GM03348 (cell line): ENCODE measurements at places on chromosomes 1 and 21.
A peak's percentile ranks its signal among the peaks of the same experiment; 100 is the strongest.

DNA sequence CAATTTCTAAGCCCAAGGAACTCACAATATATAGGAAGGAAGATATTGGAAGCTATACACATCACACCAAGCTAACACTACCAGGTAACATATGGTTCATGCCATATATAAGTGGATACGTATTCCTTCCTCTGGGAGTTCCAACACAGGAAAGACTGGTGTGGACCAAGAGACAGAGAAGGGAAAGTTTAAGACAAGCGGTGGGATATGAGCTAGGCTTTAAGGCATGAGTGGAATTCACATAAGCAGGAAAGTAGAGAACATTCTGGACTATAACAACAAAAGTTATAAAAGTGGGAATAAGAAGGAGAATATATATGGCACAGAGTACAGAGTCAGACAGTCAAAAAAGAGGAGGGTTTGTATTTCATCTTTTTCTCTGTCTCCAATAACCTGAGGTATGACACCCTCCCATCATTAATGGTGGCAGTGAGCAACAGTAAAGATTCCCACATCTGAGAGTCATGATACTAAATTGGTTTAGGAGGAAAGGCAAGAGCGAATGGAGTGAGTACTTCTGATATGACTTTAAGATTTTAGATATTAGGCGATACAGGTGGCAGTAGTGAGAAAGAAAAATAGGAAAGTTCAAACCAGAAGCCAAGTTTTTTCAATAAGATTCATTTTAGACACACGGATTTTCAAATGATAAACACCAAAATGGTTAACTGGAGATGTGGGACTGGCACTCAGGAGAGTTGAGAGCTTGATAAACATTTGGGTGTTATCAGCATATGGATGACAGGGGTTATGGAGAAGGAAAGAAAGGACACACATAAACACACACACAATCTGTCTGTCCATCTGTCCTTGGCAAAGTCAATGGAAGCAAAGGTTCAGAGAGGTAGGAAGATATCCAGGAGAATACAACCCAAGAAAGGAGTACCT, 87.4 kb upstream of the TTC39A start:
- peak; percentile 9 for DNase-seq

DNA sequence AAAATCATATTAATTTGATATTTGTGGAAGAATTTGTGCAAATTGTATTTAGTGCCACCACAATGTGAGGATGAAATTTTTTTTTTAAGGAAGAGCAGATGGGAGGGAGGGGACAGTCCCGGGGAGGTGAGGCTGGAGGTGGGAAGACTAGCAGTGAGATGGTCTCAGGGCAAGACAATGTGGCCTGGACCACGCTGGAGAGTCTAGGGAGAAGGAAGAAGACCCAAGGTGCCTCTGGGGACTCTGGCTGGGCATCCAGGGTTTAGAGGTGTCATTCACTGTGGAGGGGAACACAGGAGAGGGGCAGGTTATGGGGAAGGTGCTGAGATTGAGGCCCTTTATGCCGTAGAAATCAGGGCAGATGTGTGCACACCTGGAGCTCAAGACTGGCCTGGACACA, 10.3 kb upstream of the THEMIS2 start:
- DNase-seq = no peak

GRCh38 chr21:39326607-39327307, 13.3 kb upstream of the BRWD1 start:
- no peak for DNase-seq

DNA sequence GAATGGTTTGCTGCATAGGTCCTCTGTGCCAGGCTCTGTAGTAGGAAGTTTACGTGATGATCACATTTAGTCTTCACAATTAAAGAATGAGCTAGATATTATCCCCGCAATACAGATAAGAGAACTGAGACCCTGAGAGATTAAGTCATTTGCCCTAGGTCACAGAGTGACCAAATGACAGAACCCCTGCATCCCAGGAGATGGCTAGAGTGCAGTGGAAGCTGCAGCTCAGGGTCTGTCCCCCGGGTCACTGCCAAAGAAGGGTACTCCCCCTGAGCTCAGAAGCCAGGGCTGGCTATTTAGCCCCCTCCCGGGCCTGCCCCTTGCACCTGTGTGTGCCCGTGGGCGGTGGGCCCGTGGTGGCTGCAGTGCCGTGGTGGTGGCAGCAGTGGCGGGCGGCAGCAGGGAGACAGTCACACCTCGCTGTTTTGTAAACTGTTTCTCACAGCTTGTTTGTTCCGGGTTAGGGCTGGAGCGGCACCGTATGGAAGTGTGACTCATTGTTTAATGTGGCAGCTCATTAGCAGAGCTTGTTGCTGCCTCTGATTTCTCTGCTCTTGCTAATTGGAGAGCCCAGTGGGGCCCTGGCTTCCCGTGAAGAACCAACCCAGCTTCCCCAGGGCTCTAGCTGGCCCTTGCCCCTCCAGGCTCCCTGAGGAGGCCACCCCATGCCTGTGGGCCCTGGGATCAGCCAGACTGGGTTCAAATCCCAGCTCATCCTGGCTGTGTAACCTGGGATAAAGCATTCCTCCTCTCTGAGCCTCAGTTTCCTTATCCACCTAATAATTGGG, 19.3 kb upstream of the FOXO6 start:
- peak; percentile 30 for DNase-seq

DNA sequence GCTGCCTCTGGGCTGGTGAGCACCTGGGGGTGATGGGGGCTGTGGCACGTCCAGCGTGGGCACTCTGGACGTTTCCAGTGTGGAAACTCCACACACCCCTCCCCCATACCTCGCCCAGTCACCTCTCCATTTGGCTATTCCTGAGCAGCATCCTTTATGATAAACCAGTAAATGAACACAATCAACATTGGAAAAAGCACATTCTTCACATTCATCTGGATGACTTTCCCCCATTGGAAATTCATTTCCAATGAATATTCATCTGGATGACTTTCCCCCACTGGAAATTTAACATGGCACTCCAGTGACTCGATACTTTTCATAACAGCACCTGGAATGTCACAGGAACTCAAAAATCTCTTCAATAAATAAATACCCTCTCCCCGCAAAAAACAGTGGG, 104.8 kb upstream of the KRTAP19-8 start:
- DNase-seq = no peak

DNA sequence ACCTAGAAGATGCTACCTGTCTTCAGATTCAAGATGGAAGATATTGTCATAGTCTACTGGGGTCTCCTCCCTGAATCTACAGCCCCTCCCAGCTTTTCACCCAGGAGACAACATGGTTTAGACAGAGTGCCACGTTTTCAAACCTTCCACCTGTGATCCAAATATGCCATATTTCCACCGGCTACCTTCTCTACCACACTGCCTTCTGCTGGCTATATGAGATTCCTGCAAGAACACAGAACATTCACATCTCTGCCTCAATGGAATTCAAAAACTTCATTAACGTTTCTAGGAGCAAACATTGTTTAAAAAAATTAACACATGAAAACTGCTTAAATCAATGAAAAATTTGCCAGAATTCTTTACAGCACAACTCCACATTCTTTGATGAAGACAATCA, 12.9 kb upstream of the LELP1 start:
- no peak for DNase-seq

- DNase-seq = no peak
Measured at GRCh38 chr1:63411066-63411465, 43.6 kb downstream of the ALG6 start.

GRCh38 chr1:3327389-3327702, 127.1 kb upstream of the ARHGEF16 start:
- DNase-seq = no peak
